ENCODE measurements at places on chromosomes 6 and 20.

GRCh38 chr20:50813801-50814200, 18.9 kb downstream of the BCAS4 start:
- no peak for DNase-seq

DNA sequence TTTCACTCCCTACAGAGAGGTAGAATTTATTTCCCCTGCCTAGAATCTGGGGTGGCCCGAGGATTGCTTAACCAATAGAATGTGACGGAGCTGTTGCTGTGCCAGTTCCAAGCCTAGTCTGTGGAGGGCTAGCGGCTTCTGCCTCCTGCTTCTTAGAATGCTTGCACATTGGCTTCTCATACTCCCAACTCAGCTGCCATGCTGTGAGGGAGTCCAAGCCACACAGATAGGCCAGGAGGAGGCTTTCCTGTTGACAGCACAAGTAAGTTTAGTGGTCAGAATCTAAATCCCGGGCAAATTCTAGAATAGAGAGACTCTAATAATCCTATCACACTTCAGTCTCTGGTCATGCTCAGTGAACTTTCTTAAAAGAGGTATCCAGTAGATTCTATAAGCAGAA, 57.5 kb upstream of the SNRPB2 start:
- no peak for DNase-seq

DNA sequence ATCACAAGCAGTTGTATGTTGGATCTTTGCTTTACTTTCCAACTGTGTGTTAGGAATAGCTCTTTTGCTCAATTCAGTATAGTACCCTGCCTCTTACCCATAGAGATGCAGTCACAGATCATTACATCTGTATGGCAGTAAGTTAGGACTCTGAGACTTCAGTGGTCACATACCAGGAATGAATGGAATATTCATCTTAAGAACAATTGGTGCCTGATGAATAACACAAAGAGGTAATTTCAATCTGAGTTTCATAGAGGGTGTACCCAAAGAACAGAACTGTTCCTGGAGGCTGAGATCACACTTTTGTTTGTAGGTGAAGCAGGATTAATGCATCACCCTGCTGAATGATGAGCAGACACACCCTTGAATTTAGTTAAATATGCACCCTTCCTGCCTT, 28.7 kb upstream of the KIF13A start:
- no peak for DNase-seq

GRCh38 chr6:24205020-24205492, 79.0 kb downstream of the NRSN1 start:
- DNase-seq: peak; percentile 6

GRCh38 chr6:157376706-157377230, 4.2 kb upstream of the ZDHHC14 start:
- no peak for DNase-seq

GRCh38 chr6:139699335-139699734, 324.9 kb upstream of the CITED2 start:
- no peak for DNase-seq

Measured in A549 (cell line).